Amniotic stem cell (primary cell): ENCODE measurements at places on chromosomes 11 and 22.

GRCh38 chr11:72173291-72173690 lies 18.6 kb upstream of the FOLR1 start:
- DNase-seq = no peak

DNA sequence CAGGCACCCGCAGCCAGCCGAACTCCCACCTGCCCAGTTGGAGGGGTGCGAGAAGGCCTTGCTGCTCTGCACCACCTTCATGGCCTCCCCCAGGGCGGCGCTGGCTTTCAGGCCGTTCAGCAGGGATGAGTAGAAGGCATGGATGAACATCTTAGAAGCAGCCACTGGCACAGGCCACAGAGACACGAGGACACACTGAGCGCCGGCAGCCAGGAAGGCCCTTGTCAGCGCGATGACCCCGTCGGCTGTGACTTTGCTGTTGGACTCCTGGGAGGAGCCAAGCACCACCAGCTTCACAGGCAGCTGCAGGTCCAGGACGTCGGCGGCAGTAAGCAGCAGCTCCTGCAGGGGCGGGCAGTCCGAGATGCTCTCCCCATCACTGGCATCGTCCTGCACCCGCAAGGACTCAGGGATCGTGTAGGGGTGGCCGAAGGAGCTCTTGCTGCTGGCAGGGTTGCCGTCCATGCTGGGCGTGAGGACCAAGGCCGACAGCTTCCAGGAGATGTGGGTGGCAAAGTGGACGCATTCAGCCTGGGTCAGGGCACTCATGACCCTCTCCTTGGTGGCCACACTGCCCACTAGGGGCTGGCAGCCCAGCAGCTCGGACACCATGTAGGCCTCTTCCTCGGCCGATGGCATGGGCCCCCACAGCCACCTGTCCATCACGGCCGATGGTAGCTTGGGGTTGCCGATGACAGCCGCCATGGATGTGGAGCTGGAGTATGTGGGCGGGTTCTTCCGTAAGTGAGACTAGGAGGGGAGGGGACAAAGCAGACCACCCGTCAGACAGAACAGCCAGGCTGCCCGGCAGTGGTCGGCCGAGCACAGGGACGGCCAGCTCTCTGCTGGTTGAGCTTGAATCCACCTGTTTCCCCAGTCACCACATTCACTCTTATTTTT lies 79.7 kb upstream of the PITPNB start:
- DNase-seq = no peak

DNA sequence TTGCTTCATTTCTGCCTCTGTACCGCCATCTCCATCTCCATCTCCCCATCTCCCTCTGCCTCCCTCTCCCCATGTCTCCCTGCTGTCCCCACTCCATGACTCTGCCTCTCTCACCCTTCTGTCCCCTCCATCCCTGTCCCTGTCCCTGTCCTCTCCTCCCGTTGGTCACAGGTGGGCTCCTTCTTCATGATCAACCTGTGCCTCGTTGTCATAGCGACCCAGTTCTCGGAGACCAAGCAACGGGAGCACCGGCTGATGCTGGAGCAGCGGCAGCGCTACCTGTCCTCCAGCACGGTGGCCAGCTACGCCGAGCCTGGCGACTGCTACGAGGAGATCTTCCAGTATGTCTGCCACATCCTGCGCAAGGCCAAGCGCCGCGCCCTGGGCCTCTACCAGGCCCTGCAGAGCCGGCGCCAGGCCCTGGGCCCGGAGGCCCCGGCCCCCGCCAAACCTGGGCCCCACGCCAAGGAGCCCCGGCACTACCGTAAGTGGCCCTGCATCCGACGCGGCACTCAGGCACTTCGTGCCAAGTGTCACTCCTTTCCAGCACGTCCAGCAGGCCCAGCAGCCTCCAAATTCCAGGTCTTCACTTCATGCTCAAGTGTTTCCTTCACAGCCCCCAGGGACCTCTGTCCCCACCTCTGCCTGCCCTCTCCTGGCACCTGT lies 76.0 kb downstream of the CACNA1I start:
- DNase-seq = no peak

DNA sequence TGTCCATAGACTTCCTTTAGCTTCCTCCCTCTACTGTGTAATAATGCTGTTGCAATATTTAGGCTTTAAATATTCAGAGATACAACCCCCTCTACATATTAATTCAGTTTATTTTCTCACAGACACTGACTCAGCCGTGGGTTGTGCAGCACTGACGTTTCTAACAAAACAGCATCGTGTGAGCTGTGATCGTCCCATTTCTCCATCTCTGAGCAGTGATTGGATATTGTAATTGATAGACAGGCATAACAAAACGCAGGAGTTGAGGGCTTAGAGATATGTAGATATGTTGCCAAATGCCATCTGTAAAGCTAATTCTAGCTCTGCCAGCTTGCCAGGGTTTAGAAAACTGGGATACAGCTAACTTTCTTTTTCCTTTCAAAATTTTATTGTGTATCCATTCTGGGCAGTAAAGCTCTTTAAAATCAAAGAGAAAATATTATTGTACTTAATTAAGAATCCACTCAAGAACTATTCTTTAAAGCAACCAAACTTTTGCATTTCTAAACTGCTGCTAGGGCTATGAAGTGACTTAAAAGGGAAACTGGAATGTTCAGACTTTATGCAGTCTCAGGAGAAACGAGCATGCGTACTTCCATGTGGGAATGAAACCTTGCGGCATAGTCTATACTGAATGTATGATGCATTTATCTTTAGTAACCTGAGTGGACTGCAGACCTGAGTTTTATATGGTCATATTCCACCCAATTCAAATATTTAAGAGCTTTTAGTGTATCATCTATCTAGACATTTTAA lies 22.7 kb downstream of the BTBD10 start:
- DNase-seq = peak; percentile 68
